ENCODE measurements at places on chromosomes 11 and 22.

DNA sequence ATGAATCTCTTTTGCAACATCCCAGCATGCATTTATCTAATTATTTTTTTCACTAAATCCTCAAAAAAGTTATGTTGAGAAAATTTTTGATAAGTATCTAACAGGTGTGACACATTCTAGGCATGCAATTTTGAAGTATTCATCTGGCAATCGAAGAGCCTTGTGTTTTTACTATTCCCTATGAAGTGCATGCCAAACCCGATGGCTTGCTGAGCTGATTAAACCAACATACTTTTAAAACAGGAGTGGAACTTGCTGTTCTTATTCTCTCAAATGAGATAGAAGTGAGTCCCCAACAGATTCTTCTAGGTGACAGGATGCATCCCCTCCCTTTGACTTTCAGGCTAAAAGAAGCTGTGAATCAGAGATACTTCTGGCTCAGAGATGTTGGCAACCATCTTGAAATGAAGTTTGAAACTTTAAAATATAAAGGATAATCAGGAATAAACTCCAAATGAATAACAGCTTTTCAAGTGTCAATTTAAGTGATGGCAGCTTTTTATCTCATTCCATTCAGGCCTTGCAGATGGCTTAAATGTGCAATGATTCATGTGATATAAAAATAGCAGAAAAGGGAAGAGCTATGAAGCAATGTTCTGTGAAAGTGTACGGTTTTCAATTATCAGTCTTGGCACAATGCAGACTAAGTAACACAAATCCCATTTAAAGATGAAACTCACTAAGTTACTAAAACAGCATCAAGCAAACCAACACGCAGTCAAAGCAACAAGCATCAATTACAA, 67.7 kb downstream of the APOL5 start:
- no peak for DNase-seq

DNA sequence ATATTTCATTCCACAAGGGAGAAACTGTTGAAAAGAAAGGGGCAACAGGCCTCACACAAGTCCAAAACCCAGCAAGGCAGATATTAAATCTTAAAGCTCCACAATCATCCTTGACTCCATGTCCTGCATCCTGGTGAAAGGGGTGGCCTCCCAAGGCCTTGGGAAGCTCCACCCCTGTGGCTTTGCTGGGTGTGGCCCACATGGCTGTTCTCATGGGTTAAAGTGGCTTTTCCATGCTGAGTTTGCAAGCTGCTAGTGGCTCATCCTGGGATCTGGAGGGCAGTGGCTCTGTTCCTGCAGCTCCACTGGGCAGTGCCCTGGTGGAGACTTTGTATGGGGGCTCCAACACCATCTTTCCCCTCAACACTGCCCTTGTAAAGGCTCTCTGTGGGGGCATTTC, 106.4 kb downstream of the CTNND1 start:
- no peak for DNase-seq

DNA sequence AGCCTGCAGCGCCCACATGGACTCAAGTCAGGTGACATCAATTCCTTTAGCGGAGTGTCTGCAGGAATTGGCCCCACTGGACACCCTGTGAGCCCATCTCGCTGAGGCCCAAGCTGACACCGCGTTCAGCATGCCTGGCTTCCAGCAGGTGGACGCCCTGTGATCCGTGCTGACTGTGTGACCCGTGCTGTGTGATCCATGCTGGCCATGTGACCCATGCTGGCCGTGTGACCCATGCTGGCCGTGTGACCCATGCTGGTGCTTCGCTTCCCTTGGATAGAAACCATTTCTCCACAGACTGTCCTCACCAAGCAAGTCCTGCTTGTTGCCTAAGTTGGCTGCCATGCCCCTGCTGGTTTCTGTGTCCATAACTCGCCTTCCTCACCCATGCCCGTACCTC, 392.1 kb downstream of the BRD1 start:
- DNase-seq, result no peak

DNA sequence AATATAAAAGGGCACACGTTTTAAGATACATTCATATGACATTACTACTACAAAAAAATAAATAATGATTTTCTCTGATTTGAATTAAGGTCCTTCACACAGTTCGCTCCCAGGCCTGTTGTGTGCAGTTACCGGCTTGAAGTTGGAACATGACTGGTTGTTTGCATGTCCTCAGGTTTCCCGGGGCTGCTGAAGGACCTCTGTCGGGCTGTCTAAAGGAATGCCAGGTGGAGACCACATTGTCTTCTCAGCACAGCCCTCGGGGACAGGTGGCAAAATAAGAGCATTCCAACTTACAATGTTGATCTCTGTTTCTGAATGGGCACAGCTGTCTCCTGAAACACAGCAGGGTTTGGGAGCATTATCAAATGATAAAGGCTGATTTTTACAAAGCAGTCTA, 14.9 kb downstream of the VSIG10L2 start:
- no peak for DNase-seq

GRCh38 chr11:111819161-111819828, 52.1 kb downstream of the ALG9 start:
- no peak for DNase-seq

GRCh38 chr22:49856343-49856742, 2.7 kb downstream of the ZBED4 start:
- no peak for DNase-seq

- no peak for DNase-seq
Observed at GRCh38 chr22:26711205-26711963, 54.0 kb downstream of the MIAT start.
